Activated CD8-positive, alpha-beta memory T cell treated with anti-CD3 and anti-CD28 coated beads for 4 hours (primary cell): ENCODE measurements at places on chromosomes 7 and 10.

- DNase-seq = no peak
Observed at GRCh38 chr7:17633067-17633466, 307.2 kb downstream of the SNX13 start.

DNA sequence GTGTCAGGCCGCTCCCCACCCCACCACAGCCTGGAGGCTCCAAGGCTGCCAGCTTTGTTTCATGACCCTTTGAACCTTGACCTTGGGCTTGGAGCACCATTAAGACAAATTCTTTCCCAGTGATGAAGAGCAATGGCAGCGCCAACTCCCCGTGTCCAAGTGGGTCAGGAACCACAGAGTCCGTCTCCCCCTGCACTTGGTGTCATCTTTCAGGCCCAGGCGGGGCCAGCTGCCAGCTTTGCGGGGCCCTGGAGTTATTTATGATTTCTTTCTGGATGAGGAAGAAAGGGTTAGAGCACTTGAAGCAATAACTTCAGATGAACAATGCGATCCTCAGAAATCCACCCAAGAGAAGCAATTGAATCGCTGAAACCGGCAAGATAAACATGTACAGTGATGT, 110.8 kb downstream of the MYL10 start:
- DNase-seq = no peak

DNA sequence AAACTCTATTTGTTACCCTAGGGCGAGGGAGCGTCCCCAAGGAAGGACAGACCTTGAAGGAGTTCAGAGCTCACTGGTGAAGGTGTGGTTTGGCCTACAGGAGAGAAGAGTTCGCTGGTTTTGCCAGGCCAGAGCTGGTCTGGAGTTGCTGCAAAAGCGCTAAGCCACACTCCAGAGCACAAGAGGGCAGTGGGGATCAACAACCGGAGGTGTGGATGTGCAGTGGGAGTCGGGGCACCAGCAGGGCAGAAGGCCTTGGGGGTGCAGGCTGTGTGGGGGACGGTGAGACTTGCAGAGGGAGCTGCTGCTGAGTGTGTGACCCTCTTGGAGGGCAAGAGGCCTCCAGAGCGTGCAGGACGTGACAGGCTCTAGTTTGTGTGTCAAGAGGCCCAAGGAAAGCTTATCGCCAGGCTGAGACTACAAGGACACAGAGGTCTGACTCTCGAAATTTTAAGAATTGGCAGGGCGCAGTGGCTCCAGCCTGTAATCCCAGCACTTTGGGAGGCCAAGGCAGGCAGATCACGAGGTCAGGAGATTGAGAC, 14.3 kb upstream of the CUL1 start:
- DNase-seq = no peak

- DNase-seq = no peak
Observed at GRCh38 chr10:5639066-5639465, 27.3 kb downstream of the ASB13 start.

DNA sequence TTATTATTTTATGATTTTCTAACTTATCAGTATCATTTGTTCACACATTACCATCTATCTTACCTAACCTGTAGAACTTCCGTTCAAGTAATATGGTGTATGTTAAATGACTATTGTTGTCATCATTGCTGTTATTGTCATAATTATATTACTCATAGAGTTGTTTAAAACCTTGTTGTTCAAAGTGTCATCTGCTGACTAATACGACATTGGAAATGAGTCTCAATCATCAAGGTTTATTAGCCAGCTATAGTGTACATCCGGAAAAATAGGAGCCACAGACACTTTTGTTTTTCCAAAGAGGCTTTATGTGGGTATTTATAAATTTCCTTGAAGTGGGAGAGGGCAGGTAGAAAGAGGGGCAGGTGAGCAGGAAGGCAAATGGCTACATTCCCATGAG, 386.9 kb upstream of the LRRTM3 start:
- DNase-seq = no peak

DNA sequence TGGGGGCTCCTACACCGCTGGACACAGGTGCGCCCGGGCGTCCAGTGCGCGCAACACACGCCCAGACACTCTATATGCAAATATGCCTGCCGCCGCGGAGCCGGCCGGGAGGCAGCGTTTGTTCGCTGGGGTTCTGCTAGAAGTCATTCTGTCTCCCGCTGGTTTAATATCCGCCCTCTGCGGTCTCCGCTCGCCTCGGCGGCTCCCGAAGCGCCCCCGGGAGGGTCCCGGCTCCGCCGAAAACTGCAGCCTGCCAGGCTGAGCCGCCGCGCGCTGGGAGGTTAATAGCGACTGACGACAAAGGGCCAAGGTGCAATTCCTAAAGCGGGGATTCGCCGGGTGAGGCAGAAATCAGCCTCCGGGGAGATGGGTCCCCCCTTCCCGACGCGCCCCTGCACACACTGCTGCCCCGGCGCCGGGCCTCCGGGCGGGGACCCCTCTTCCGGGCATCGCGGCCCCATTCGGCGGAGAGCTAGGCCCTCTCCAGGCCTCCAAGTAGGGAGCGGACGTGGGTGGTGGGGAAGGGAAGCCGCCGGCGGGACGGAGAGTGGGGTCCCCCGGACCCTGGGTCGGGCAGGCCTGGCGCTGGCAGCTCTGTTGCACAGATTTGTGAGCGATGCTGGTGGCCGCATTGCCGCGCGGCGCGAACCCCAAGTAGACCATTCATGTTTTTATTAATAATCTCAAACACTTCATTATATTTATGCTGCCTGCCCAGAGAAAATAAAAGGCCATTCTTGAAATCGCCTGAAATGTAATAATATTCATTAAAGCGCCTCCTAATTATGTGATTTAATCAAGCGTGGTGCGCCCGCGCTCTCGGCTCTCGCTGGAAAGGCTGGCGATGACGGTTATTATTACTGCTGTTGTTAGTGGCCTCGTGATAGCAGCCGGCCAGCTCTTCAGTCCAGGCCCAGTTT, 9.1 kb downstream of the EN2 start:
- no peak for DNase-seq

- DNase-seq = no peak
Observed at GRCh38 chr7:36945612-36946400, 221.5 kb upstream of the AOAH start.

GRCh38 chr7:64768824-64769223, 25.4 kb upstream of the ZNF138 start:
- no peak for DNase-seq

DNA sequence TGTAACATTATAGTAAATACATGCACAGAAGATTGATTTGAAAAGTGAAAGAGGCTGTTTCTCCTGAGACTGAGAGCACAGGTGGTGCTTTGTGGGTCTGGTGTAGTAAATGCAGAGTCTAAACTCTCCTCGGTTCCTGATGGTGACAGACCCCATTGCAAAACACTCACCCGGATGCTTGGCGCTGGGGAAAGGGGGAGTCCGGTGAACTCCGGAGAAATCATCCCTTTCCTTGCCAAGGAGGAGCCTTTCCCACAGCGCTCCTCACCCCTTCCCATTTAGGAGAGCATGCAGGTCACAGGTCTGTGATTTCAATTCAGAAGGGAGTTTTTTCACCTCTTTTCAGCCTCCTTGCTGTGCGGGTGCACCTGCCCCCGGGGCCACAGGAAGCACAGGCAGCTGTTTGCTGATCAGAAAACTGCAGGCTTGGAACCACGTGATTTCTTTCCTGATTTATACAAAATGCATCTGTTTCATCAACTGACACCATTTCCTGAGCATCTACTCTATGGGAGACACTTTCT, 75.6 kb upstream of the LYZL2 start:
- DNase-seq = no peak

- no peak for DNase-seq
Observed at GRCh38 chr10:72792288-72792687, 100.3 kb downstream of the MCU start.

DNA sequence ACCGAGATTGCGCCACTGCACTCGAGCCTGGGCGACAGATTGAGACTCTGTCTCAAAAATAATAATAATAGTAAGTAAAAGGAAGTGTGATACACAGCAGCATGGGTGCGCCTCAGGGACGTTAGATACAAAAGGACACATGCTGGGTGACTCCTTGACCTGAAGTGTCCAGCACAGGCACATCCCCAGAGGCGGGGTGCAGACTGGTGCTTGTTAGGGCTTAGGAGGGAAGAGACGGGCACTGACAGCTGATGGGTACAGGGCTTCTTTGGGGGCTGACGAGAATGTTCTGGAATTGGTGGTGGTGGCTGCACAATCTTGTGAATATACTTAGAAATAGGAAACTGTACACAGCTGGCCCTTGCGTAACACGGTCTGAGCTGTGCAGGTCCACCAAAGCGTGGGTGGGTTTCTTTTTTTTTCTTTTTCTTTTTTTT, 61.8 kb upstream of the DNAJB6 start:
- DNase-seq = no peak

- peak; percentile 56 for DNase-seq
Observed at GRCh38 chr10:6348096-6348874, 145.6 kb downstream of the PFKFB3 start.

- DNase-seq = no peak
Observed at GRCh38 chr7:76505168-76506080, 4.9 kb upstream of the UPK3B start.

DNA sequence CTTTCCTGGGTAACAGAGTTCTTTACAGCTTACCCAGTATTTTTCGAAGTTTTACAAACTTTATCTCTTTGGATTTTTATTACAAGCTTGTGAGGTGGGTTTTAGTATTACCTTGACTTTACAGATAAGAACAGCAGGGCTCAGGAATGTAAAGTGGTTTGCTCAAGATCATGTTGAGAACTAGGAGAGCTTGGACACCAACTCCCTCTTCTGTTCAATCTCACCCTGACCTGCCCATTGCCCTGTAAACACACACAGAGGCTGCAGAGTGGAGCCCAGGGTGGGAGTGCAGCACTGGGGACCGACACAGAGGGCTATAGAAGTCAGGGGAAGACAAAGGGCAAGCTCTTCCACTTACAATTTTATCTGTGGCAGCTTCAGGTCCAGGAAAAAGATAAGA, 4.6 kb upstream of the TSPAN14 start:
- DNase-seq = no peak

- no peak for DNase-seq
Observed at GRCh38 chr10:21972584-21972983, 30.9 kb downstream of the DNAJC1 start.

- DNase-seq = no peak
Observed at GRCh38 chr7:36522453-36523007, 132.9 kb downstream of the ANLN start.

DNA sequence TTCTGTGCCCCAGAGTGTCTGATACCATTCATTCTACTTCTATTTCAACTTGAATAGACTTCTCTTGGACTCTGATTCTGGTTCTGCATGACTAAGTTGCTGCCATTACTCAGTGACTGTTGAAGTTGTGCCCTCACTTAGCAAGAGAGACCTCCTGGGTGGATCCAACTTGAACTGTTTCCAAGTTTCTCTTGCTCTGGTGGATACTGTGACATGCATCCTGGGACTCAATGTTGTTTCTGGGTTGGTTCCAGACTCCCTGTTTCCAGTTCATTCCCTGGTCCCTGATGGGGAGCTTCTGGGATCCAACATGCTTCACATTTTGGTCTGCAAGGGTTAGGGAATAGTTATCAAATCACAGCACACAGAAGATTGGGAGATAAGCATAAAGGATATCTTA, 26.2 kb upstream of the PRPF18 start:
- no peak for DNase-seq

DNA sequence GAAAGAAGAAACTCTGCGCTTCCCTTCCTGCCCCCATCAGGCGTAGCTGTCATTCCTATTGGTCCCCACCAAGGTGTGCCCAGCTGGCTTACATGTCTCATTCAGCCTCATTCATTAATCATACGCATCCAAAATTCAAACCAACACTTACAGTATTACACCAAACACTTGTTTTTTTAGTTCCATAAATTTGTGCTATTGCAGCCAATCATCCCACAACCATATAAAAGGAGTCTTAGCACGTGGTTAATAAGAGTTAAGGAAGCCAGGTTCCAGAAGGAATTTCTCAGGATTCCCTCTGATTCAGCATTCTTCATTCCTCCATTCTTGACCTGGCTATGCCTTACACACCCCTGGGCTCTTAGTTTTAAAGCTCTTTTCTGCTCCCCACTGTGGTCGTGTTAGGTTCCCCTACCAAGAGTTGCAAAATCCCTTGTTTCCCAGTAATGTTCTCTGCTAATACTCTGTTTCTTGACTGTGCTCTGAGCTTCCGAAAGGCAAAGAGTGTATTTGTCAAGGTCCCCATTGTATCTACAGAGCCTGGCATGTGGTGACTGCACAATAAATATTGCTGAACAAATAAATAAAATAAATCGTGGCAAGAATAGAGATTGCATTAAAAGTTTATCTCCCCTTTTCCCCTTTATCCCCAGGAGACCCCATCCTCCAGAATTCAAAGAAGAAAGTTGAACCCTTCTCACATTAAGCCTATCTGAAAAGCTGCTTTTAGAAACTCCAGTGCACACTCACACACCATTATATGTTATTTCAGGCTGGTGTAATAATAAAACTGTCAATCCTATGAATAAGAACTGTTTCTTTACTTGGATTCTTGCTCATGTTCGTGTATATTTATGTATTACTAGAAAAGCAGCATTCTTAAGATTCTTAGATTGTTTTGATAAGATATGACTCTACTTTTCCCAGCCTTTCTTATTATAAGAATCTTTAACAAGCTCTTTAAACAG, 514.4 kb downstream of the INHBA start:
- no peak for DNase-seq

DNA sequence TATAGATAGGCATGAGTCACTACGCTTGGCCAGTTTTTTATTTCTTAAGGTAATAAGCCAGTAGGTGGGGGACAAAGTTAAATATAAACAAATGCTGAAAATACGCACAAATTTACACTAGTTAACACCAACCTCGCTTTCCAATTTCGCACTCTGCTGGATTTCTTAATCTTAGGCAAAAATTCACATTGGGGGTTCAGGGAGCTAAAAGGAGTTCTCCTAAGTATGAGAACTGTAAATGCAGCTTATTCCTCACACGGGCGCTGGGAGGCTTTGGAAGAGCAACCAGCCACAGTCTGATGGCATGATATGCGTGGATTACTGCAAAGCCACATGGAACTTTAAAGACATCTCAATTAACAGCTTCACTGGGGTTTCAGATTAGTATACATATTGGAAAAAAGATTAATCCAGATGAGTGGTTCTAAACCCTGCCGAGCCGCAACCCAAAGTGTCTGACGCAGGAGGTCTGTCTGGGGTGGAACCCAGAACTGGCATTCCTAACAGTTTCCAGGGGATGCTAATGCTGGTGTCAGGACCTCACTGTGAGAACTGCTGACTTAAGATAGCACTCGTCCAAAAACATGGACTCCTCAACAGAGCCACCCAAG, 16.2 kb downstream of the TNS3 start:
- DNase-seq = no peak

DNA sequence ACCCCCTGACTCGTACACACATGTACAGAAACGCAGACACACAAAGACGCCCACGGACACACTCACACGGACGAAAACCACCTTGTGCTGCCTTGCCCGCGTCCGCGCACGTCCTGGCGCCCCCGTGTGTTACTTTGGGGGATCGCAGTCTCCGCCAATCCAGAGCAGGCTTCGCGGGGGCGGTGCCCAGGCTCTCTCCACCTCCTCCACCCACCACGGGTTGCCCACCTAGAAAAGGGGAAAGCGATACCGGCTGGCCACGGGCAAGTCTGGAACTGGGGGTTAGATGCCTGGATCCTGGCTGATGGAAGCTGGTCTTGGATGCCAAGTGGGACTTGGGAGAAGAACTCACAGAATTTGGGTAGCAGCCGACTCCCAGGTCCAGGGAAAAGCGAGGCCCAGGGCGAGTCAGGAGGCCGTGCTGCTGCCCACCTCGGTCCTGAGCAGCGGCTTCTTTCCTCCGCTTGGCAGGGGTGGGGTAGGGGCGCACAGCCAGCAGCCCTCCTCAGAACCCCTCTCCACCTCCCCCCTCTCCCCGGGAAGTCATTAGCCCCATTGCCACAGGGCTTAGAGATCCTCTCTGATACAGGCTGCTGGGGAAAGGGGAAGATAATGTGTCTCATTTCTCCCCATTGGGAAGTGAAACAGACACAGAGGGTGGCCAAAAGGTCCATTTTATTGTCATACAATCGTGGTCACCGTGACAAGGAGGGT, 4.6 kb upstream of the VGF start:
- peak; percentile 70 for DNase-seq
